ENCODE measurements at places on chromosomes 6 and 20.

- no peak for DNase-seq
Measured at GRCh38 chr20:41469868-41470267, 103.2 kb upstream of the EMILIN3 start.

DNA sequence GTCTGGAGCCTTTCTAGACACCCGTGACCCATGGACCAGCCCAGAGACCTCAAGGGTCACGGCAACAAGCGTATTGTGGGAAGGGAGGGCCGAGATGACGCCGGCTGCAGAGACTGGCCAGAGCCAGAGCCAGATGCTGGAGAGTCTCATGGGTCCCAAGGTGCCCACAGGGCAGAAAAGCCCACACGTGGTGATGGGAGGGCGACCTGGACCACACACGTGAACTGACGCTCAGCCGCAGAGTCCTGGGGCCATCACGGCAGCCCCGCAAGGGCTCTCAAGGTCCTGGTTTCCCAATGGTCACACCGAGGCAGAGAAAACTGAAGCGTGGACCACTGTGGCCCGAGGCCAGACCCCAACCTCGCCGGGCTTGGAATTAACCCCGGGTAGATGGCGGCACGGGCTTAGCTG, 92.6 kb downstream of the YTHDF1 start:
- no peak for DNase-seq

DNA sequence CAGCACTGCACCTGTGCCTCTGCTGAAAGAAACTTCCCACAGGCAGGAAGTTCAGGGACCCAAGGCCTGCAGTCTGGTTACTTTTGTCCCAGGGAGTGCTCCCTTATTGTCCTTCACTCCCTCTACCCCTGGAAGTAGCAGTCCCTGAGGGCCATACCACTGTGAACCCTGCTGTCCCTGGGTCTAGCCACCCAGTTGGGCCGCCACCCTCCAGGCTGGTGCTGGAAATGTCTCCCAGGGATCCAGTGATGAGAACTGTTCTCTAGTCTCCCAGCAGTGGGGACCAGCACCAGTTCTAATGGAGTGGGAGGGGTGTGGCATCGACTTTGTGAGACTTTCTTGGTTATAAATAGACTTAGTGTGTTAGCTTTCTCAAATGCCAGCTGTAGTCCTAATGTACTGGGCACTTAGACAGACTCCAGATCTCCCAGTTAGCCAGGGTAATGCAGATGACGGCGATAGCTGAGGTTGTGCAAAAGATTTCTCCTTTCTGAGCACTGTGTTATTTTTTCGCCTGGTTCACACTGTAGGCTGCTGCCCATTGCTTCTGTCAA, 462.5 kb downstream of the CDH26 start:
- DNase-seq, result no peak

DNA sequence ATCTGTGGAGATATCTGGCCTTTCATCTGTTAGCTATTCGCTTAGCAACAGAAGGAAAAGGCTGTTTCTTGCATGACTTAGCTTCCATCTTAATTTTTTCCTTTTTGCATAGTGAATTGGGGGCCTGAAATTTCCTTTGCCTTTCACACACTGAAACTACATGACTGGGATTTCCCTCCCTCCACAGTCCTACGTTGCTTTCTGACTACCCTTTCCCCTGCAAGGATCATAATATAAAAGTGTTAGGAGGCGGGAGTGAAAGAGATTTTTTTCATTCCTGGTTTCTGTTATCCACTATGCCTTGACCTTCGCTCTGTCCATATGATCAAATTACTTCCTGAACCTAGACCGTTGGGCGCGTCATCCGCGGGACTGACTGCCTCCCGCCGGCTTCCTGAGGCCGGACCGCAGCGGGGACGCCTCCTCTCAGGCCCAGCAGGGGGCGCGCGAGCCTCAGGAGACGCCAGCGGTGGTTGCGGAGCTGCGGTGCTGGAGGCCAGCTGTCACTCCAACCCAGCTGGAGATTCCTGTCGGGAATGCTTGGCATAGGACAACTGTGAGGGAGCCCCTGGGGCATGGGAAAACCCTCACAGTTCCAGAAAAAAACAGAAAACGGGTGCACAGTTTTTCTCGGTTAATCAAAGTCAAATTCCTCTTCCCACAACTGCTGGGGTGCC, 55.6 kb downstream of the MEP1A start:
- peak; percentile 86 for DNase-seq

GRCh38 chr20:44527716-44528199, 5.9 kb upstream of the SERINC3 start:
- no peak for DNase-seq

DNA sequence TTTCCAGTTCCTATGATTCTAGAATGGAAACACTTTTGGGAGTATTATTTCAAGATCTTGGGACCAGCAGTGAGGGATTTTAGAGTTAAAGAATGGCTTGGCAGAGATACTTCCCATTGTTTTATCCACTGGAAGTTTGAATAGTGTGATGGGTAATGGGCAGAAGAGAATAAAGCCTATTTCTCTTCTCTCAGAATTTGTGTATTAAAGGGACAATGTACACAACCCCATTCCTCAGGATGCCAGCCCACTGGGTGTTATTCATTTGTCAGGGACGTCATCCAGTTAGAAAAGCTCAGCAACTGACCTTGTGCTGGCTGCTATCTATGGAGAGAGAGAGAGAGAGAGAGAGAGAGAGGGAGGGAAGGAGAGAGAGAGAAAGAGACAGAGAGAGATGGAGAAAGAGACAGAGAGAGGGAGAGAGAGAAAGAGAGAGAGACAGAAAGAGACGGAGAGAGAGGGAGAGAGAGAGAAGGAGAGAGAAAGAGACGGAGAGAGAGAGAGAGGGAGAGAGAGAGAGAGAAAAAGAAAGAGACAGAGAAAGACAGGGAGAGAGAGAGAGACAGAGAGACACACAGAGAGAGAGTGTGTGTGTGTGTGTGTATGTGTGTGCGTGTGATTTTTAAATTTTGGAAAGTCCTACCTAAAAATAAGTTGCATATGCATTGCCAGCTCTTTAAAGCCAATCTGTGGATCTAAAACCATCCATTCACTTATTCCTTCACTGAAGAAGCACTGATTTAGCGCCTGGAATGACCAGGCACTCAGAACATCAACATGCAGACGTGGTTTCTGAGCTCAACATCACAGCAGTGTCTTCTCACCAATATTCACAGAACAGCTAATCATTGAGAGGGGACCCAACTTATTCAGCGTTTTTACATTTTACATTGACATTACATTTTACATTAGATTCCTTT, 388.8 kb downstream of the THBS2 start:
- DNase-seq, result no peak

DNA sequence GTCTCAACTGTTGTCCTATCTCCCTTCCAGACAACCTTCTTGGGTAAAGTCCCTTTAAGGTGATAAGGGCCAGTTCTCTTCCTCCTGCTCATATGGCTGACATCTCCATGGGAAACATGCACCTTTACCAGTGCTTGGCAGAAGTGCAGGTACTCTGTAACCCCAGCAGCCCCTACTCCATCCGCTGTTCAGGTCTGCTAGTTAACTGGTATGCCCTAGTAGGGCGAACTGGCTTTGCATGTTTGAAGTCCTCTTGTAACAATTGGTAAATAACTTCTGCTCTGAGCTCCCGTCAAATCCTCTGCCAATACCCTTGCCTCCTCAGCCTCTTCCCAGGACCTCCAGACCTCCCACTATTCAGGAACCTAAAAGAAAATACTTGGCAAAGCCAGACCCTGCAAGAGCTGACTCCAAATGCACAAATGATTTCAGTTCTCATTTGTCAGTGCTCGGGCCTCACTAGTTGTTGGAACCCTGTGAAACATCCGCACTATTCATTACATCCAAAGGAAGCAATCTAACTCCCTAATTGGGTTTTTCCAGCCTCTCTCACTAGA, 703.7 kb downstream of the MAFB start:
- no peak for DNase-seq

DNA sequence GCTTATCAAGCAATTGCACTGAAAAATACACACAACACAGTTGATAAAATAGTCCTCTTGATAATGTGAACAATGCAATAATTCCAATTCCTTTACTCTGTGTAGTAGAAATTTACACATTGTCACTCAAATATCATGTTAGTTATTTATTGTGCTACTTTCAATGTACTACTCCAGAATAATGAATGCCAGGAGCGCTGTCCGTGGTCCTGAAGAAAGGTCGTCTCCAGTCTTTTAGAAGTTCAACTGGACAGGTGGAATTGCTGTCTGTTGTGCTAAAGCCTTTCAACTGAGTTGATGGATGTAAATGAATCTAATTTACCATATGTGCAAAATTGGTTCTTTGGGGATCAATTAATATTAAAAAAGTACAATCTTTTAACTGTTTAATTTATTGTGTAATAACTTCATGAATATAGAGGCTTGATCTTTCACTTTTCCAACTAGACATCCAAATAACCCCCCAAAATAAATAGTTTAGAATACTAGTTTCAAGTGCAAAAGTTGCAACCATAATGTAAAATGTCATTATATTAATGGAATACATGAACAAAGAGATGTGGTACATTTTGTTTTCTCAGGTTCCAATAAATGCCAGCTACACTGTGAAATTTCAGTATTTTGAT, 3.2 kb downstream of the GRIK2 start:
- peak; percentile 81 for DNase-seq

GRCh38 chr6:11035616-11036350, 8.3 kb downstream of the ELOVL2 start:
- no peak for DNase-seq

- DNase-seq, result no peak
Measured at GRCh38 chr6:13089296-13089994, 238.9 kb downstream of the TBC1D7 start.

GRCh38 chr20:40326784-40327183, 362.3 kb downstream of the MAFB start:
- no peak for DNase-seq

DNA sequence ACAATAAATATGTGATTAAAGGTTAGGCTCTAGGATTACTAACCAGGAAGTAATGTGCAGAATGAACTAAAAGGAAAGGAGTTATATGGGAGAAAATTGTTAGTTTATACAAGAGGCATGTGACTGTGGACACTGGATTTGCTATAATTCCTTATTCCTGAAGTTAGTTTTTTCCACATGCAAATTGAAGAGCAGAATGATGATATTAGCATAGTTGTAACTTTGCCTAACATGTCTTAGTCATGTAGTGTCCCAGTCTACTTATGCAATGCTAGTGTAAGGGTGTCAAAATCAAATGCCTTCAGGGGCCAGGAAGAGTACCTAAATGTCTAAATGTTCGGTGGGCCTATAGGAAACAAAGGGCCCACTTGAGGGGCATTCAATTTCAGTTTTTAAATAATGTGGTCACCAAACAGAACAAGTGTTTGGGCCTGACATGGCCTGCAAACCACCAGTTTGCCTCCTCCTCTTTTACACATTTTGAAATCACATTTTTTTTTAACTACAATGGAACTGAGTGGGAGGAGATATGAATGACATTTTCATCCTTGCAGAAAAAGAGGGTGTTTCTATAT, 28.0 kb upstream of the CEP85L start:
- DNase-seq, result no peak

GRCh38 chr6:110556317-110557110, 80.1 kb upstream of the SLC22A16 start:
- no peak for DNase-seq

DNA sequence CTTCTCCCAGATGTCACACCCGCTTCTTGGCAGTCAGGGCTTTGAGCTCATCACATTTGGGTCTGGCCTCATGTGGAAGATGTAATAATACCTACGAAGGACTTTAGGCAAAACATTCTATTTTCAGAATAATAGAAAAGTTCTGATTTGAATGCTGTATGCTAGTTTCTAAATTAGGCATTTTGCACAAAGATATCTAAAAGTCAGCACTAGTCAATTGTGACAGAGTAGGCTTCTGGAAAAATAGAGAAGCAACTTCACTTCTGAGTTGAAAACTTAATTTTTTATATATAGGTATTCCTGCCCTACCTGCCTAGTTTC, 38.3 kb upstream of the CD2AP start:
- peak; percentile 86 for DNase-seq

DNA sequence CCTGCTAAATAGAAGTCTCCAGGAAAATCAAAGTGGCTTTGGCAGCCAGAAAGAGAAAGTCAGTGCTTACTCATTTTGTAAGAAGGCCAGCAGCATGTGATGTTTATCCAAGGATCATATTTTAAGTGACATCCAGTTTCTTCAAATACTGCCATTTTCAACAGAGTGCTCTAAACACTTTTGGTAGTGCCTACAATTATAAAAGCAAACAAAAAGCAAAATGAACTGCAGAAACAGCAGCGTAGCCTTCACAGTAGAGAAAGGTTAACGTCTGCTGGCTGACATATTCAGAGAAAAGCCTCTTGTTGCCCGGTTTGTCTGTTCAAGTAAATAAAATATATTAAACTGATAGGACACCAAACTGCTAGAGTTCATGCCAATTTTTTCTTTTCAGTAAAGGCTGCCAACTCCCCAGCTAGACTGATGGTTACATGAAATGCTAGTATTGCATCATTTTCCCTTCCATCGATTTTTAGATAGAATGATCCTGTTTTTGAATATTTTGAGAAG, 705.7 kb upstream of the SLC35B3 start:
- DNase-seq, result no peak

GRCh38 chr6:83180426-83180950, 12.6 kb downstream of the PGM3 start:
- DNase-seq, result no peak

DNA sequence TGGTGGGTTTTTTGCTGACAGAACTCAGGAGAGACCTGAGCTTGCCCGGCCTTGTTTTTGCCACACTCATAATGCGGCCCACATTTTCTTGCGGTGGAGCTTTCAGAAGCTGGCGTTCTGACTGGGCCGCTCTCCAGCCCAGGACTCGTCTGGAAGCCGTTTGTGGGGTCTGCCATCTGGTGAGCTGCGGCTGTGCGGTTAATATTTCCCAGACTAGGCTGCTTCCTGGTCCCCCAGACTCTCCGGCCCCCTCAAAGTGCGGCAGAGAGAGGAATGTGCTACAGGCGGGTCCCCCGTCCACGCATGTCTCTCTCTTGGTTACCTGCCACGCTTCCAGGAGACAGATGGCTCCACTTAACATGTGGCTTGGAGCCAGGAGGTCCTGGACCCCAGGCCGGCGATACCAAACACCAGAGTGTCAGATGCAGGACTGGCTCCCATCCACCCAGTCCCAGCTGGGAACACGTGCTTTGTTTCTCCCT, 128.9 kb upstream of the PMEPA1 start:
- no peak for DNase-seq

GRCh38 chr6:118469468-118469867, 78.6 kb upstream of the PLN start:
- no peak for DNase-seq

DNA sequence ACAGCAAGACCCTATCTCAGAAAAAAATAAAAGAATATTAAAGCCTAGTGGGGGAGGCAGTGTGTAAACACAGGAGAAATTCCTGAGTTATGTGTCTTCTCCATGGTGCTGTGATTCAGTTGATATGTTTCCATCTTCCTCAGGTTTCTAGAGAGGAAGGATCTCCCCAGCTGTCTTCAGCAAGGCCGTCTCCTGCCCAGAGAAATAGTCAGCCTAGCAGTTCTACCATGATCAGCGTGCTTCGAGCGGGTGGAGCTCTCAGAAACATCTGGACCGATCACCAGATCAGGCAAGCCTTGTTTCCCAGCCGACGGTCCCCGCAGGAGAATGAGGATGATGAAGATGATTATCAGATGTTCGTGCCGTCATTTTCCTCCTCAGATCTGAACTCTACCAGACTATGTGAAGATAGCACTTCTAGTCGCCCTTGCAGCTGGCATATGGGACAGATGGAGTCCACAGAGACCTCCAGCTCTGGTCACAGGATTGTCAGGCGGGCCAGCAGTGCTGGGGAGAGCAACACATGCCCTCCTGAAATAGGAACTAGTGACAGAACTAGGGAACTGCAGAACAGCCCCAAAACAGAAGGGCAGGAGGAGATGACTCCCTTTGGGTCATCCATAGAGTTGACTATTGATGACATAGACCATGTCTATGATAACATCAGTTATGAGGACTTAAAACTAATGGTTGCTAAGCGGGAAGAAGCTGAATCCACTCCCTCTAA, 34.9 kb upstream of the MTHFD1L start:
- DNase-seq, result no peak
